ENCODE measurements at places on chromosomes 1 and 21.

- DNase-seq = peak; percentile 76
Measured at GRCh38 chr1:7902478-7903085, 38.1 kb downstream of the TNFRSF9 start.

GRCh38 chr1:101059945-101060542, 34.5 kb upstream of the DPH5 start:
- no peak for DNase-seq

DNA sequence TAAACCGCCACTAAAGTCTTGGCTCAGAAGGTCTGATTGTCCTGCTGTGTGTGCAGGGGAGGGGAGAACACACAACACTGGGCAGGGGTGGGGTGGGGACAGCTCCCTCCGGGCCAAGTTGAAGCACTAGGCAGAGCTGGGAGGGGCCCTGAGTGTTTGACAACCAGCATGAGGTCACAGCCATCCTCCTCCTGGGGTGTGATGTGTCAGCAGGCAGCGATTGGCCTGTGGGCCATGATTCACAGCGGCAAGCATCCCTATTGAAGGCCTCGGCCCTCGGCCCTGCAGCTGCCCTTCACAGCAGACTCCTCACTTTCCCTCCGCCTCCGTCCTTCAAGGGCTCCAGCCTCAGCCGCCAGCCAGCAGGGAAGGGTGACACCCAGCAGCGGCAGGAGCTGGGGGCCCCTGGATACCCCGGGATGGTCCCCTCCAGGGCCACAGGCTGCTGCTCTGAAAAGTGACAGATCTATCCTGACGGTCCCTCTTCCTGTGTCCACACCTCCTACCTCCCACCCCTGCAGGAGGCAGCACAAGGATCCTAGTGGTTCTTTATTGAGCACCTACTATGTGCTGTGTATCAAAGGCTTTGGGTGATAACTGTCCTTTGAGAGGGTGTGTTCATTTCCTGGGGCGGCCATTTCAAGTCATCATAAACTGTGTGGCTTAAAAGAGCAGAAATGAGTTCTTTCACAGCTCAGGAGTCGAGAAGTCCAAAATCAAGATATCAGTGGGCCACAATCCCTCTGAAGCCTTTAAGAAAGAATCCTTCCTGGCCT, 66.0 kb upstream of the SLC25A33 start:
- DNase-seq = peak; percentile 86

- DNase-seq = no peak
Measured at GRCh38 chr1:47927165-47927564, 70.0 kb downstream of the TRABD2B start.

- no peak for DNase-seq
Measured at GRCh38 chr1:87963556-87963955, 634.9 kb downstream of the LMO4 start.

DNA sequence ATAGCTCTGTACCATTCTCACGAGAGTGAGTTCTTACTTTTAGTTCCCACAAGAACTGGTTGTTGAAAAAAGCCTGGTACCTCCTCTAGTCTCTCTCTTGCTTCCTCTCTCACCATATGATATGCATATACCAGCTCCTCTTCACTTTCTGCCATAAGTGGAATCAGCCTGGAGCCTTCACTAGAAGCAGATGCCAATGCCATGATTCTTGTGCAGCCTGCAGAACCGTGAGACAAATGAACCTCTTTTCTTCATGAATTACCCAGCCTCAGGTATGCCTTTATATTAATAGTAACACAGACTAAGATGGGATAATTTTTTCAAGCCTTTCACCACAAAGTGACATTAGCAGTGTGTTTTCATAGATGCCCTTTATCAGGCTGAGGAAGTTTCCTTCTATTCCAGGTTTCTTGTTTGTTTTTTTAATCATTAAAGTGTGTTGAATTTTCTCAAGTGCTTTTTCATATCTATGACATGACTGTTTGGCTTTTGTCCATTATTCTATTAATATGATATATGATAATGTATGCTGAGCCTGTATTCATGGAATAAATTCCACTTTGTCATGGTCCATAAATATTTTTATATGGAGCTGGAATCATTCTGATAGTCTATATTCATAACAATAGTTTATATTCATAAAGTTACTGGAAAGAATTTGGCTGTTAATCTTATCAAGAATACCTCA, 40.7 kb upstream of the C1orf185 start:
- DNase-seq = no peak

GRCh38 chr21:41823166-41823565, 56.0 kb downstream of the PRDM15 start:
- no peak for DNase-seq

DNA sequence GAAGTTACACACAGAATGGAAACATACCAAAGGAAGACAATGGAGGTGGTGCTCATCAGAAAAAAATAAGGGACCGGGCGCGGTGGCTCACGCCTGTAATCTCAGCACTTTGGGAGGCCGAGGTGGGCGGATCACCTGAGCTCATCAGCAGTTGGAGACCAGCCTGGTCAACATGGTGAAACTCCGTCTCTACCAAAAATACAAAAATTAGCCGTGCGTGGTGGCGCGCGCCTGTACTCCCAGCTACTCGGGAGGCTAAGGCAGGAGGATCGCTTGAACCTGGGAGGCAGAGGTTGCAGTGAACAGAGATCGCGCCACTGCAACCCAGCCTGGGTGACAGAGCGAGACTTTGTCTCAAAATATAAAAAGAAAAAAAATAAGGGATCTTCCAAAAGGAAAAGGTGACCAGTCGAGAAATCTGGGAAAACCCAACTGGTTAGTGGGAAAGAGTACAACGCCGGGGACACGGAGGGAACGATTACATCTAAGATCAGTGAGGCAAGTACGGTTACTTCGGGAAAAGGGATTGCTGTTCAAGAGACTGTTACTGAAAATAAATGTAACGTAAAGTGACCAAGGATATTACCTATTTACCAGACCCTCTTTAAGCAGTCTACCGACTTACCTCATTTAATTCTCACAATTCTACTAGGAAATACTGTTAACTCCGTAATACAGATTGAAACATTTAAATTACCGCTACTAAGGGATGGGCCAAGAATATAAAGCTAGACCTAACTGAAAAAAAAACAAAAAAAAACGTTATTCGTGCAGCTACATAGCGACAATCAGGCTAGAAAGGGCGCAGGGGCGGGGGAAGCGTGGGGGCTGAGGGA, 822 bp downstream of the CCT3 start:
- no peak for DNase-seq

DNA sequence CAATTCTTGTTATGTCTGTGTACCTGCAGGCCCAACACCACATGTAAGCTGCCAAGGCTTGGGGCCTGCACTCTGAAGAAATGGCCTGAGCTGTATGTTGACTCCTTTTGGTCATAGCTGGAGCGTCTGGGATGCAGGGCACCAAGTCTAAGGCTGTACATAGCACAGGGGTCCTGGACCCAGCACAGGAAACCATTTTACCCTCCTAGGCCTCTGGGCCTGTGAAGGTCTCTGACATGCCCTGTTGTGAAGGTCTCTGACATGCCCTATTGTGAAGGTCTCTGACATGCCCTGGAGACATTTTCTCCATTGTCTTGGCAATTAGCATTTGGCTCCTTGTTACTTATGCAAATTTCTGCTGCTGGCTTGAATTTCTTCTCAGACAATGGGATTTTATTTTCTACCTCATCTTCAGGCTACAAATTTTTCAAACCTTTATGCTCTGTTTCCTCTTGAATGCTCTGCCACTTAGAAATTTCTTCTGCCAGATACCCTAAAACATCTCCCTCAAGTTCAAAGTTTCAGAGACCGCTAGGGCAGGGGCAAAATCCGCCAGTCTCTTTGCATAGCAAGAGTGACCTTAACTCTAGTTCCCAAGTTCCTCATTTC, 246.7 kb upstream of the B3GALT2 start:
- no peak for DNase-seq

- DNase-seq = no peak
Measured at GRCh38 chr1:104765085-104765484, 1015.4 kb downstream of the AMY1C start.

GRCh38 chr1:223074445-223075300, 68.4 kb downstream of the TLR5 start:
- DNase-seq = peak; percentile 76

DNA sequence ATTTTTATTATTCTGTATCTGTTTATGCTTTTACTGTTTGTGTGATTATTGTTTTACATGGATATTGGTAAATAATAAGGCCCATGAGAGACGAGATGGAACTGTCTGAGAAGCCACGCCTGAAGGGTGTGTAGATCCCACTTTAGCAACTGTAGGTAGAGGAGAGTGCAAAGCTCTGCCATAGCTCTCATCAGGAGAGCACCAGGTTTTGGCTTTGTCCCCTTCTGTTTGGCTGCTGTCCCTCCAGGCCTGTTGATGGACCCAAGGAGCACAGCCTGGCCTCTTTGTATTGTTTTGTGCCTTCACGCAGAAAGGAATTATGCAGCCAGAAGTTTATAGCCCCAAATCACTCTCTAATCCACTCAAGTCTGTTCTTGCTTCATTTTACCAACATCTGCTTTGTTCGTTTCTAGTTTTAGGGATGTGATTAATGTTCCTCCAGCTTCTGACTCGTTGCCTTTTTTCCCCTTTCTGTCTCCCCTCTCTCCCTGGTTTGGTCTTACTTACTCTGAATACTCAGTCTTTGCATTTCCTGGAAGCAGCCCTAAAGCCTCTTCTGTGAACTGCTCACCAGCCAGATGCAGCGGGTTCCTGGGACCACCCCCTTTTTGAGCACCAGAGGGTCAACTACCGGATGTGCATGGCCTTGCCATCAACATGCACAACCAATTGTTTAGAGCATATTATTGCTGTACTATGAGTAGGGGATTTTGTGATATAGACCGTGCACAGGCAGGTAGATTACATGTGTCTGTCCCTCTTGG, 127.3 kb downstream of the HHAT start:
- DNase-seq = no peak

GRCh38 chr1:225897595-225898514, 8.9 kb upstream of the LEFTY1 start:
- DNase-seq = no peak

DNA sequence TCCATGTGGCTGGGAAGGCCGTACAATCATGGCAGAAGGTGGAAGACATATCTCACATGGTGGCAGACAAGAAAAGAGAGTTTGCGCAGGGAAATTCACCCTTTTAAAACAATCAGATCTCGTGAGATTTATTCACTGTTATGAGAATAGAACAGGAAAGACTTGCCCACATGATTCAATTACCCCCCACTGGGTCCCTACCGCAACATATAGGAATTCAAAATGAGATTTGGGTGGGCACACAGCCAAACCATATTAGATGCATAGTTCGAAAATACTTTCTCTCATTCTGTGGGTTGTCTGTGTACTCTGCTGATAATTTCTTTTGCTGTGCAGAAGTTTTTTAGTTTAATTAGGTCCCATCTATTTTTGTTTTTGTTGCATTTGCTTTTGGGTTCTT, 990.3 kb downstream of the PLA2G4A start:
- DNase-seq = no peak

GRCh38 chr1:100323419-100324106, 28.7 kb upstream of the CDC14A start:
- no peak for DNase-seq

GRCh38 chr1:45047032-45047431, 35.0 kb downstream of the UROD start:
- no peak for DNase-seq

GRCh38 chr1:14909920-14910460, 243.6 kb upstream of the TMEM51 start:
- peak; percentile 82 for DNase-seq

DNA sequence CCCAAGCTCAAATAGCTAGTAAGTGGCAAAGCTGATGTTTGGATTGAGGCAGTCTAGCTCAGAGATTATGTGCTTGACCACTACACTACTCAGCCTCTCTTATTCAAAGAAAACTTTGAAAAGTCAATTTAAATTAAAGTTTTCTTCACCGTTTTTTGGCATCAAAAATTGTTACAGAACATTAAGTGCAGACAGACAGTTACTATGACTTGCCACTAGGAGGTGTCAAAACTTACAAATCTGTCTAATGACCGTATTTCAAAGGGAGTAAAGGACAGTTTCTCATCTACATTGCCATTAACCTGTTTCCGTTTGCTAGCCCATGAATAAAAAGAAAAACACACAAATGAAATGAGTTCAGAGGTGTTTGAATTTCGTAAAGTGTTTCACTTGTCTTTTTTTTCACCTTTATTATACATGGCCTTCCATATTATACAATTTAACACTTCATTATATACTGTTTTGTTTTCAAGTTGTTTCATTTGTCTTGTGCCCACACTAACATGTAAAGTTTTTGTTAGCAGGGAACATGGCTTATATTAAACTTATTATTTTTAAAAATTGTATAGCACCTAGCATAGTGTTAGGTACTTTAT, 57.4 kb upstream of the MTF2 start:
- DNase-seq = peak; percentile 38
